Mesendoderm (in vitro differentiated cells): ENCODE measurements at places on chromosomes 3 and 15.

DNA sequence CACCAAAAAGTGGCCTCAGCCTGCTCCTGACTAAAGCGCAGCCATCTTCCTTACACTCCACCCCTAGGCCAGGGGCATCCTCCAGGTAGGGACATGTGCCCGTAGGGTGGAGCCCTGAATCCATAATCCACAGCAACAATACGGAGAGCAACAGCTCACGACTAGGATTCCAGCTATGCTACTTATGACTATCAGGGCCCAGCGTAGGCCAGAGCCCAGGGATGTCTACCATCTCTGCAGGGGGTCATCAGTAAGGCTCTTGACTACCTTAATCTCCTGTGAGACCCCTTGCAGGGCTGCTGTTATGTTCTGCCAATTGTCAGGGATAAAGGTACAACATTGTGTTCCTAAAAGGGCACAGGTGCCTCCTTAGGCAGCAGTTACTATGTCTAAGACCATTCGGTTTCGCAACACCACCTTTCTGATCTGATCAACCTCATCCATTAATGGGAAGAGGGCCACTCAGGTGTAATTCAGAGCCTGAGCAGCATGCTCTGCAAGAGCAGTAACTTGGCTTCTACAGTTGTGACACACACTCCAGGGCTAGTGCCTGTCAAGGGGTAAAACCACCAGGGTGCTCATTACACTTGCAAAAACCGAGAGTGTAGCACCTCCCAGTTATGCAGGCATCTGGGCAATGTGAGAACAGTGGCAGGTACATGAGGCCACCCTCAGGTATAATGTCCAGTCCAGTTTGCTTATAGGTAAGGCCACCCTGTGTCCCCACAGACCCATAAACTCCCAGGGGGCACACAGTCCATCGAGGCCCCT, 11.0 kb downstream of the CCRL2 start:
- DNase-seq: peak; percentile 65
- H3K27ac ChIP-seq: no peak overlapping the region
- H3K36me3 ChIP-seq: no peaks in the 10 kb centered on the region
- no peaks in the 10 kb centered on the region for H3K27me3 ChIP-seq
- peaks cover 10% of the 10 kb centered on the region for H3K4me1 ChIP-seq

DNA sequence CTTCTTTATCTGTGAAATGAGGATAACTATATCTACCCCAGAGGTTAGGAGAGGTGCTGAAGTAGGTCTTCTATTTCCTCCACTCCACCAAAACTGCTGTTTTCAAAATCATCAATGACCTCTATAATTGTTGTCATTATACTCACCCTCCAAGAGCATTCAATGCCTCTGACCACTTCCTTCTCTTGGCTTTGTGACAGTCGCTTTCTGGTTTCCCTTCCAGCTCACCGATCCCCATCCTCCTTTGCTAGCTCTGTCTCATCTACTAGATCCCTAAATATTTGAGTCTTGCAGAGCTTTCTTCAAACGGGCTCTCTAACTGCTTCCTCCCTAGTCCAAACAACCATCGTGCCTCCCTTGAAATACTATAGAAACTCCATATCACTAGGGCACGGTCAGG, 153.5 kb downstream of the RPLP1 start:
- H3K36me3 ChIP-seq: no peaks in the 10 kb centered on the region
- no peak overlapping the region for H3K27ac ChIP-seq
- DNase-seq: no peak
- no peaks in the 10 kb centered on the region for H3K27me3 ChIP-seq
- no peak overlapping the region for H3K4me3 ChIP-seq

- no peaks in the 10 kb centered on the region for H3K27me3 ChIP-seq
- H3K4me3 ChIP-seq: no peak overlapping the region
- H3K4me1 ChIP-seq: no peaks in the 10 kb centered on the region
- no peaks in the 10 kb centered on the region for H3K36me3 ChIP-seq
- no peak for DNase-seq
Observed at GRCh38 chr3:151430821-151431484, 29.9 kb downstream of the IGSF10 start.

DNA sequence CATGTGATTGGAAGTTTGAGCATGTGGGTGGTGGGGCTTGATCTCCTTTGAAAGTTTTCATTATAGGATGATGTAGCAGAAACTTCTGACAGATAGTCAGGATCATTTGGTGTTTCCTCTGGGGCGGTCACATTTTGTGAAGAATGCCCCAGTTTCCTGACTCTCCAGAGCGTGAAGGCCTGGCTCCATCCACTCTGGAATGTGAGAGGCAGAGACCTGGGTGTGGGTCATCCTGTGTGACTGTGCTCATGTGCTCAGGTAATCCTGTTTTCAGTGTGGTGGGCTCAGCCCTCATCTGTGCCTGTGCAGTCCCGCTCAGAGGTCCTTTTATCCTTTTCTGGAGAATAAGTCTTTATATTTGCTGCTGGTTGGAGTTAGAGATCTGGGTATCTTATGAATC, 81.0 kb downstream of the RGMA start:
- H3K4me3 ChIP-seq: no peak overlapping the region
- peak; percentile 40 for DNase-seq
- H3K4me1 ChIP-seq: no peaks in the 10 kb centered on the region
- no peak overlapping the region for H3K27ac ChIP-seq
- peaks cover 17% of the 10 kb centered on the region for H3K36me3 ChIP-seq
